Spinal cord (tissue), 10 donors: ENCODE measurements at places on chromosomes 4 and X. TPM values are rescaled to one million over a fixed set of nuclear protein-coding genes. Genes with fewer than 3 reads are reported as not detected.

- H3K27ac ChIP-seq: no peak within 1 kb of the TSS
- H3K4me3 ChIP-seq: no peak within 1 kb of the TSS
- H3K4me1 ChIP-seq: no peaks in the 10 kb centered on the region
- no peaks in the 10 kb centered on the region for H3K36me3 ChIP-seq
Measured at GRCh38 chr4:70471897-70472296, at the start of gene MUC7. TSS of gene MUC7 (plus strand) at chr4:70472197. CDS start at chr4:70474022, 1,825 bp downstream.

ASB12 gene
- 0.22 TPM for total RNA-seq

DNA sequence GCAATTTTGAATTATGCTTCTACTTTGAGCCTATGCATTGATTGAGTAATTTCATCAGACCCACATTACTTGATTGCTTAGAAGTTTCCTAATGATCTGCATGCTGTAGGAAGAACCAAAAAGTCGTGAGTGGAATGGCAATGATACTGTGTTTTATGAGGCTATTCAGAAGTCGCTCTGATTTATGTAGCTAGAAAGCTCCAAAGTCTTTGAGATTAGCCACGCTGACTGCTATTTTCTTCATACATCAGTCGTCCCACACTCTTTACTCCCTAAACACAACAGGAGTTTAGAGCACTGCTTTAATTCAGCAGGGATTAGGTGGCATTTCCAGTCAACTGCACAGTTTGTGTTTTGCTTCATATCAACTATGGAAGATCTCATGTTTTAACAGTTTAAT, 4.1 kb downstream of the GRID2 start:
- DNase-seq: peak; percentile 92
- peak overlapping the region; percentile 16 for H3K4me3 ChIP-seq
- H3K4me1 ChIP-seq: peaks cover 18% of the 10 kb centered on the region
- H3K27me3 ChIP-seq: no peaks in the 10 kb centered on the region
- H3K27ac ChIP-seq: peak overlapping the region; percentile 98

PLP1 gene
- 2,816 TPM for total RNA-seq
